ENCODE measurements at places on chromosomes 2 and 18.

DNA sequence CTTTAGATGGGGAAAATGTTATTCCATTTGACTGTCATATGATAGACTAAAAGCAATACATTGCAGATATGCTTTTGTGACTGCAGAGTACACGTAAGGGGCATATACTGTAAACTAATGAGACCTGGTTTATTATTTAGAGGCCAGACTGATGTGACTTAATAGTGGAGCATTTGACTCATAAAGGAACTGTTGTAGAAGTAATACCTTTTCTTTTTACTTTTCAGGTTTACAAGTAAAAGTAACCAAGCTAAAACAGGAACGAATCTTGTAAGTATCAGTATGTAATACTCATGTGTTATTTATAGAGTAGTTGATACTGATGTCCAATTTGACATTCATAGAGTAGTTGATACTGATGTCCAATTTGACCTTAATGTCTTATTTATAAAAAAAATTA lies 13.1 kb downstream of the RBBP8 start:
- DNase-seq, result no peak

DNA sequence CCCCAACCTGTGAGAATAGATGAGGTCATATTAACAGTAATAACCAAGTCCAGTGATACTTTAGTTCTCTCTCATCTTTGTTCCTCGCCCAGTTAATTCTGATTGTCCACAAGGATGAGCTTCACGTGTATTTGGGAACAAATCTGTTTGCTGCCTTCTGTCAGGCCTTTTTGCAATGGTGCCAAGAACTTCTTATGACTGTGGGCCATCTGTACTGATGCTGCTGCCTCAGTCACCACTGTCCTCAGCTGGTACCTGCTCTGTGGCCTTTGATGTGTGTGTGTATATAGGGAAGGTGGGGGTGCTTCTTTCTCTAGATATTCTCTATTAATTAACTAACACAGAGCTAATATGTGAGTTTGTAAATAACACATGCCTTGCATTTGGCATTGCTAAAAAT lies 392.9 kb downstream of the TGIF1 start:
- DNase-seq, result no peak

DNA sequence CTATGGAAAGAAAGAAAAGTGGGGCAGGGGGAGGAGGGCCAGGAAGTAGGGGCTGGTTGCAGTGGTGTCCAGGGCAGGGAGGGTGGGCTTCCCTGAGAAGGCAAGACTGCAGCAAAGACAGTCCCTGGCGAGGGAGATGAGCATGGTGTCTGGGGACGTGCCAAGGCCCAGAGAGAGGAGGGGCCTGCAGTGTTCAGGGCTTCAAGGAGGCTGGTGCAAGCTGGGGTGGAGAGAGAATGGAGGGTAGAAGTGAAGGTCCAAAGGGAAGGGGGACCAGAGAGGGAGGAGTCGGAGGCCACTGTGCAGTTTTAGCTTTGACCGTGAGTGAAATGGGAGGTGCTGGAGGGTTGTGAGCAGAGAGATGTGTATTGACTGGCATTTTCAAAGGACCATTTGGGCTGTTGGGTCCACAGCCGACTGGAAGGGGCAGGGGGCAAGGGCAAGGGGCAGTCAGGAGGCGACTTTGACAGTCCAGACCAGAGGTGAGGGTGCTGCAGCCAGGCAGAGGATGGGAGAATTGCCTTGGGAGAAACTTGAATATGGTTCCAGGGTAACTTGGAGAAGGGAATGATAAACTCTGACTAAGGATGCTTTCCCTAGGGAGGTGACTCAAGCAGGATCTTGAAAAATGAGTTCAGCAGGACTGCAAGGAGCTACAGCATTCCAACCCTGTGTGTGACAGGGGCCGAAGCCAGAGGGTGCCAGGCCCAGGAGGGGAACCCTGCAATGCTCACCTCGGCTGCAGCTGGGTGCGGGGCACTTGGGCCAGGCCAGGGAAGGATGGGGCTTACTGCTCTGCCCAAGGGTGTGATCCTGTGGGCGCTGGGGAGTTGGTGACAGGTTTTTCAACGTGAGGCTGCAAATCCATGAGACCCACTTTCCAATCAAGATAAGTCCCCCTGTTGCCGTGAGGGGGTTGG lies 177.1 kb upstream of the HAAO start:
- no peak for DNase-seq

GRCh38 chr2:121479882-121480522 lies 50.7 kb upstream of the RNU4ATAC start:
- DNase-seq, result no peak

Data from activated naive CD4-positive, alpha-beta T cell treated with Interleukin-2 at 50 U/mL for 16 hours (primary cell).